ENCODE measurements at places on chromosomes 6 and 20.
A peak's percentile ranks its signal among the peaks of the same experiment; 100 is the strongest.

DNA sequence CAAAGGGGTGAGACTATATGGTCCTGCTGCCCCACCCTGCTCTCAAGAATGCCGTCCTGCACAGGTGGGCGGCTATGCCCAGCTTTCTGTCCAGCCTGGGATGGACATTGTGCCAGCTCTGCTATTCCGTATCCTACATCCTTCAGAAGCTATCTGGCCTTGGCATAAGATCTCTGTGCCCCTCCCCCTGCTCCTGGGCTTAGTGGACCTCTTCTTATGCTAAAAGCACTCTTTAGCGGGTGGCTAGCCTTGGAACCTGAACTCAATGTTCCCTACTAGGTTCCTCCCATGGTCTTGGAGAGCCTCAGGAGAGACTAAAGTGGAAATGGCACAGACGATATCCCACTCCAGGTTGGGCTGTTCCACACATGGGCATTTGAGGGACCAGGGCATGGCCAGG is 22.5 kb downstream of the SCUBE3 start:
- no peak for DNase-seq

DNA sequence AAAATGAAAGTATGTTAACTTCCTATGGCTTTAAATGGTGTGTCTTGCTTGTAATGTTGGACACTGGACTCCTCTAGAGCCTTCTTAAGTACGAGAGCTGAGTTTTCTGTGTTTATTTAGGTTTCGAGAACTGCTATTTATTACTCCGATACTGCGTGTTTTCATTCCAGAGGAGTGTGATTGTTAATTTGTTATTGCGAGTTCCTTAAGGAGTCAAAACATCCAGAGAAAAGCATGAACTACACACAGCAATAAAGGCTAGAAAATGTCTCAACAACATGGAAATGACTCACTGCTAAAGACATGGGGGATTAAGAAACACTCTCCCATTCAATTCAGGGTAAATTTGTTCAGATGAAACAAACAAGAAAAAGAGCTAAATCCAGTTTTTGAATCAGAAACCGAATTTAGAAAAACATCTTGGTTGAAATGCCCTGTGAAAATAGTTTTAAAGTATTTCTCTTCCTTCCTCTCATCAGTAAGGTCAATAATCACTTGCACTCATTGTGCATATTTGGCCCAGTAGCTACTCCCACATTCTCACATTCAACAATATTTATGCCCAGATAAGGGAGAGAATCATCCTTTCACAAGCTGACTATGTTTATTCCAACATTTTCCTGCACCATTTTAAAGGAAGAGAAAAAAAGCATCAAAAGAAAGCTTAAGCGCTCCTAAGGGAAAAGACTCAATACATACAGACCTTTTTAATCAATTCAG is 36.0 kb downstream of the ATXN1 start:
- no peak for DNase-seq

DNA sequence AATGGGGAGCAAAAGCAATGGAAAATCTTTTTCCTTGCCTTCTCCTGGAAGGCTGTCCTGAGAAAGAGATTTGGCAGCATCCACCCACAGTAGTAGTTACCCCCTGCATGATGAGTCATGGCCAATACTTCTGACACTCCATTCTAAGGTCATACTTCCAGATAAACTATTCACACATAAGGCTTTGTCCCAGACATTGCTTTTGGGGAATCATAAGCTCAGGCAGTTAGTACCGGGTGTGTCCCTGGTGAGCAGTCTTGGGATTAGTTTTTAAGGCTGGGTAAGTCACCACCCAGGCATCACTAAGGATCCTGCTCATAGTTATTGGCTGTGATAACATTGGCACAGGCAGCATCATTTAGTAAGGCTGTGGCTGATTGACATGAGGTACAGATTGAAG is 160.6 kb upstream of the GGTLC1 start:
- DNase-seq, result no peak

DNA sequence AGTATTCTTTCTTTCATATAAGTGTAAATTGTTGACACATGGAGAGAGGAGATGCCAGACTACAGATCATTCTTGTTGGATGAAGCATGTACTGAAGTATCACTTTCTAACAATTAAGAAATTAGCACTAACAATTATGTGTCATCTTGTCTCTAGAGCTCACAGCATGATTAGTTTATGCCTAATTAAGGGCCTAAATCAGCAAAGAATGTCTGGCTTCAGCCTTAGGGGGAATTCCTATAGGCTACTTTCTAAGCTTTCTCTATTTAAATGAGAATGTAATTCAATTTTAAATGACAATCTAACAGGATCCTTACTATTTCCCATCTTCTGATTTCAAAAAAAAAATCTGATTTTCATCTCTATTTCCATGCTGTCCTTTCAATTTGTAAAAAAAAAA is 371.0 kb downstream of the EPHA7 start:
- no peak for DNase-seq

- no peak for DNase-seq
Measured at GRCh38 chr20:6921717-6922386, 154.4 kb downstream of the BMP2 start.

DNA sequence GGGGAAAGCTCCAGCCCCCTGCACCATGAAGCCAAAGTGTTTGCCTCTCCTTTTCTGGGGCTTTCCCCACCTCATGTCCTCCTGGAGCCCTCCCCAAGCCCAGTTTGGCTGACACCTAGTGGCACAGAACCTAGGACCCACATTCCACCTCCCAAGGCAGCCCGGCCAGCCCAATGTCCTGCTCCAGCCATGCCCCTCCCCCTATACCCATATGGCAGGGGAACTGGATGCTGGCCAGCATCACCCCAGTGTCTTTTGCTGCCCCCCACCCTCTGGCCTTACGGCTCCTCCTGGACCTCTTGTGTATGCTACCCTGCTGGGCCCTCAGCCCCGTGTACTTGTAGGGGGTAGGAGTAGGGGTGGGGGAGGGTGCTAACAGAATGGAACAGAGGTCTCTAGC is 170.1 kb downstream of the KIF6 start:
- no peak for DNase-seq

DNA sequence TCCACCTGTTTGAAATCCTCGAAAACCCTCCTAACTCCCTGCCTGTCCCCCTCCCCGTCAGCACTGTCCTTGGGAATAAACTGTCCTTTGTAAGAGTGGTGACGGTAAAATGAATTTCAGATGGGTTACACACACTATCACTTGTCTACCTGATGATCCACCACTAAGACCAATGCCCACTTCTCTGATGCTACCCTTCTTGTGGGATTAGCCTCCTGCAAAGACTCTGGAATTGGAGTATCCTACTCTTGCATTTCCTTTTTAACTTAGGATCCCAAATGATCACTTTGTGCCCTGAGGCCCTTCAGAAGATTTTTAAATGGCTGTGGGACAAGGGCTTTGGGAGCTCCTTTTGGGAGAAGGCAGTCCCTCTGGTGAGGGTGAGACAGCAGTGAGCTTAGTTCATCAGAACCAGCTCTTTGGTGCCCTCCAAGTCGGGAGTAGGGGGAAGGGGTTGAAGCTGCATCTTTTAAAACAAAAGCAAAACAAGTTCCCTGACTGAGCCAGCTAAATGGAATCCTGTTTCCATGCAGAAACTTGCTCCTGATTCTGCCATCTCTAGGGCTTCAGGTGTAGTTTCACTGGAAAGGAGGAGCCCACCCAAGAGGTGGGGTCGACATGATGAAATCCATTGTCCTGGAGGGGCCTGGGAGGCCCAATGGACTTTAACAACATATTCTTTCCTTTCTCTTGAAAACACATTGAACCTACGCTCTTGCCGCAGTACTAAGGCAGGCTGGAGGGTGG is 86.5 kb downstream of the ASXL1 start:
- DNase-seq, result no peak

DNA sequence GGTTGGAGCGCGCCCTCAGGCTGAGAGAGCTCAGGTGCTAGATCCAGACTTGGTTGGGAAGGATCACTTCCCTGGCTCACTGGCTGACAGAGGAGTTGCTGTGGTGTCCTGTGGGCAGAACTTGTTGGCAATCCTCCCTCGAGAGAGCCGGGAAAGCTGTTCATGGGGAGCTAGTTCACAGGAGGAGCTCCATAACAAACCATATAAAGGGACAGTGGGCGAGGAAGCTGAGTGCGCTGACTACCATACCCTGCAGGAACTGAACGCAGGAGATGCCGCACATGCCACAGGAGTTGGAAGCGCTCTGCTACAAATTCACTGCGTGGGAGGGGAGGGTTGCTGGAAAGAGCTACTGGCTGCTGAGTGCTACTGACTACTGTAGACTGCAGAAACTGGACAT is 243.2 kb downstream of the OGFRL1 start:
- no peak for DNase-seq

DNA sequence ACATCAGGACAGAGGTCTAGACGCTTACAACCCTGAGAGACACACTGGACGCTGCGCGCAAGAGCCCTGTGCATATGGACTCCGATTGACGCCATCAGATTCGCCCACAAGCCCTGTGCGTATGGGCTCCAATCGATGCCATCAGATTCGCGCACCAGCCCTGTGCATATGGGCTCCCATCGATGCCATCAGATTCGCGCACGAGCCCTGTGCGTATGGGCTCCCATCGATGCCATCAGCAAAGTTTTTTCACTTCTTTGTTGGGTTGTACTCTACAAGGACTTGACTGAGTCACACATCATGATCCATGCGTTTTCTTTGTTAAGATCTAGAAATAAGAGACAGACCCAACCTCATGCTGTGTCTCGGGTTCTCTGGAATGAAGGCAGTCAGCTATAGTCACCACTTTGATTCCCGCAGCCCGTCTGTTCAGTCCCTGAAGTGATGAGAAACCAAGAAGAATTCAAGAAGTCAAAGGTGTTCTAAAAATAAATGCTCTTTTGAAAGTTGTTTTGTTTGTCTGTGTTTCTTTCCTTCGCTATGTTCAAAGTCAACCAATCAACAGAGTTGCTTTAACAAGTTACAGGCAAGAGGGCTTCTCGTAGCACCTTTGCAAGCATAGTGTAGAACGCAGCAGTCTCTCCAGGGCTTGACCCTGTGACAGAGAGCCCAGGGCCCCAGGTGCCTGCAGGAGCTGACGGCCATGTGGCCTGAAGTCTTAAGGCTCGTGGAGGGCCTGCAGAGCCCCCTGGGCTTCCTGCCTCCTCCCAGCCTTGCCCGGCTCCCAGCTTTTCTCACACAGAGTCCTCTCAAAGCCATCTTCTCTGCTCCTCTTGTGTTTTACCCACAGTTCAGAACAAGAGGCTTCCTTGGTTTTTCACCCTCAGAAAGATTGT is 7.9 kb downstream of the RPS6KA2 start:
- no peak for DNase-seq

DNA sequence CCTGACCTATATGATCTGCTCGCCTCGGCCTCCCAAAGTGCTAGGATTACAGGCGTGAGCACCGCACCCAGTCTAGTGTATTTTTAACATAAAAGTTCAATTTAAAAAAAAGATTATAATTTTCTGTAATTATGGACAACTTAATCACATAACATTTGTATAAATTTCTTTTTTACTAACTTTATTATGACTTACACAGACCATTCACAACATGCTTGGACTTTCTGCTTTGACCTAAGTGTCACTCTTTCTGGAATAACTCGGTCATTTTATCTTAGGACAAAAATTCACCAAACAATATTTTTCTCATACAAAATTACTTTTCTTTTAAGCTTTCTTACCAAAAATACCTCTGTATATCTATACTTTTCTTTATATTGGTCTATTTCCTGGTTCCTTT is 15.4 kb upstream of the IL22RA2 start:
- peak; percentile 19 for DNase-seq

DNA sequence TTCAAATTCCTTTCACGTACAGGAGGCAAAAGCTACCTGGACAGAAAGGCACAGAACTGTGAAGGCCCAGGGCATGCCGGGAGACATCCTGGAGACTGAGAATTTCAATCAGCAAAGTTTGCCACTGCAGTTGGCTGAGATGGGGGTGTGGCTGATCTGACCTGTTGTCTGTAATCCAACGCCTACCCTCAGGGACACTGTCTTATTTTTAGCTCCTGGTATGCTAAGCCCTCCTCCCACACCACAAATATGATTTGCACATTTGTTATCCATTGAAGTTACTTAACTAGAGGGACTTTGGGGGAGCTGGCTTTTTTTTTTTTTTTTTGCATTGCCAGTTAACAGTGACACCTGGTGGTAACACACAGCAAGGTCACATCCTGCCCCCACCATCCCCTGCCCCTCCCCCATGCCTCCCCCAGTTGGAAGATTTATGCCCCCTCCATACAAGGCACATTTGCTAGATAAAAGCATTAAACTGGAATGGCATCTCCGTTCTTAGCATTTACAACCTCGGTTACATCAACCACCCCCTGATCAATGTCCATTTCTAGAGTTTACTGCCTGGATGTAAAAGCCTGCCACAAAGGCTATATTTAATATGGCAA is 40.4 kb downstream of the TTI1 start:
- DNase-seq, result peak; percentile 20

- no peak for DNase-seq
Measured at GRCh38 chr6:25973923-25974555, 11.4 kb downstream of the TRIM38 start.

DNA sequence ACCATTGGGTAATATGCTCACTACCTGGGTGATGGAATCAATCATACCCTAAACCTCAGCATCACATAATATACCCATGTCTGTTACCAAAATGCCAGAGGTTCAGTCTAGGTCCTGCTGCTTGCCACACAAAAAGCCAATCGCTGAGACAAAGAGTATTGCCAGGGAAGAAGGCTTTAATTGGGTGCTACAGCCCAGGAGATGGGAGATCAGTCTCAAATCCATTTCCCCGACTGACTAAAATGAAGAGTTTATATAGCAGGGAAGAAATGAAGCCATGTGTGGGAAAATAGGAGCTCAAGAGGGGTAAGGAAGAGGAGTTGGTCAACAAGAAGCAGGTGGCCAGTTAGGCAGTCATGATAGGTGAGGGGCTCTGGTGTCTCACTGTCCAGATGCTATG is 149.6 kb downstream of the QRSL1 start:
- no peak for DNase-seq

DNA sequence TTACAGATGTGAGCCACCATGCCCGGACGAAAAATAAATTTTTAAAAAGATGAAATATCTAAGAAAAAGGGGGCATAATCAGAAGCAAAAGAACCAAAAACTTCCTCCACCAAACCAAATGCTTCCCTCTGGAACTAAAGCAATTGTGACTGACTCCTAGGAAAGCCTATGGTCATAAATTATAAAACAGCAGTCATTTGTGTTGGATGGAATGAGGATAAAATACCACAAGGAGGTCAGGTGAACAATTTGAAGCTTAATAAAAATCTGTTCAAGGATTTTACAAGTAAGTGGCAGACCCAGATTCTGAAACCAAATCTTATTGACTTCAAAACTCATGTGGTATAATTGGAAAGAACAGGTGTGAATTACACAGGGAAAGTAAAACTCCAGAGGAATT is 114.5 kb downstream of the KIF13A start:
- DNase-seq, result no peak

DNA sequence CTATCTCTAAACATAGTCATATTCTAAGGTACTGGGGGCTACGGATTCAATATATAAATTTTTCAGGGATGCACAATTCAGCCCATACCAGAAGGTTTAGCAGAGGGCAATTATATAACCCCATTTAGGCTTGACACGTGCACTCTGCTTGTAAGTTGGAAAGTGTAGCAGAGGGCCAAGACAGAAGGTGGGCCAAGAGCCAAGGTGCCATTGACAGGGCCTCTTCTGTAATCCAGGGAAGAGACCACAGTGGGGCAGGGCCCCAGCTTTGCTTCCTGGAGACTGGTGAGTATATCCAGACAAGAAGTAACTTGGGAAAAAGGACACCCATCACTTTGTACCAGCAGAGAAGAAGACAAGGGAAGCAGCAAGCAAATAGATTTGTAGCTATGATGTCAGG is 672.4 kb upstream of the MARCKS start:
- no peak for DNase-seq

GRCh38 chr6:71460933-71461332 is 172.3 kb downstream of the OGFRL1 start:
- DNase-seq, result no peak

- DNase-seq, result no peak
Measured at GRCh38 chr6:82396964-82397751, 33.5 kb downstream of the TPBG start.

GRCh38 chr20:8722277-8722928 is 346.5 kb upstream of the PLCB4 start:
- peak; percentile 46 for DNase-seq
